ENCODE measurements at places on chromosomes 1 and 21.
A peak's percentile ranks its signal among the peaks of the same experiment; 100 is the strongest.

- peak; percentile 52 for DNase-seq
Observed at GRCh38 chr1:171794085-171794484, 12.6 kb downstream of the METTL13 start.

- DNase-seq = no peak
Observed at GRCh38 chr1:64047549-64047996, 155.8 kb upstream of the UBE2U start.

- no peak for DNase-seq
Observed at GRCh38 chr1:237171454-237172117, 129.6 kb downstream of the RYR2 start.

DNA sequence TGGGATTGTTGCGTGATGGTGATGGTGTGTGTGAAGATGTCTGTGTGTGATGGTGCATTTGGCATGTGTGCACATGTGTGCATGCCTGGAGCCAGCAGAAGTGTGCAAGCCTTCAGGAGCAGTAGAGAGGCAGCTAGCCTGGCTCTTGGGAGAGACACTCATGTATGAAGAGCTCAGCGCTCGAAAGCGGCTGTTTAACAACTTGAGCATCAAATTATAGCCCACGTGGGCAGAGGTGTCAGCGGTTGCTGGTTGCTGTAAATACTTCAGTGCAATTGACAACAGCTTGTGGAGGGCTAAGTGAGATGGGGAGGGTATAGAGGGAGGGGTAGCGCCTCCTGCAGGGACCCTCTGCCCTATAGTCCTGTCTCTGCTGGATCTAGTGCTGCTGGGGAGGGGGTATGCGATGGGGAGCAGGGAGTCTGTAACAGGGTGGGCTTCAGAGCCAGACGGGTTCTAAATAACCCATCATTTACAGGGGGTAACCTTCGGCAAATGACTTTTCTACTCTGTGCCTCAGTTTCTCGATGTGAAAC, 21.5 kb downstream of the FOXD2 start:
- no peak for DNase-seq

- DNase-seq = no peak
Observed at GRCh38 chr1:201970334-201971159, 11.9 kb upstream of the RNPEP start.

DNA sequence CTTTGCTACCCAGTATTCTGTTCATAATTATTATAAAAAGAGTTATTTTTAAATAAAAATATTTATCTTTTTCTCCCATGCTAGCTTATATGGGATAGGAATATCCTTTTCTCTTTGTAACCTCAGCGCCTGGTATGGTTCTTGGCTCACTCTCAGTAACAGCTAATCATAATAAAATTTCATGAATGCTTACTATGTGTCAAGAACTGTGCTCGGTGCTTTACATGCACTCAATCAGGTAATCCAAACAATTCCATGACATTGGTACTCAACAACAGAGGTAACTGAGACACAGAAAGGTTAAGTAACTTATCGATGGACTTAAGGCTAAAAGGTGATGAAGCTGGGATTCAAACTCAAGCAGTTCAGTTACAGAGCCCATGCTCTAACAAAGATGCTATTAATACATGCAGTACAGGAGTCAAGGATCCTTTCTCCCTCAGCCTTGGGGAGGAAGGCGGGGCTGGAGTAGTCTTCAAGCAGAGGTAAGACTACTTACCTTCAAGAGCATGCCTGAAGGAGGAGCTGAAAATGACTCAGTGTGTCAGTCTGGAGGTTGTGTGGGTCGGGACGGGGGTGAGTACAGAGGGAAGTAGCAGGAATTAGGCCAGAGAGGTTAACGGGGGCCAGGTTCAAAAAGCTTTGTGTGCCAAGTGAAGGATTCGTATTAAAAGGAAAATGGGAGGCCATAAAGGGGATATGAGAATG, 73.4 kb downstream of the PLPPR5 start:
- DNase-seq = no peak

- no peak for DNase-seq
Observed at GRCh38 chr1:227244339-227245118, 73.8 kb downstream of the CDC42BPA start.

GRCh38 chr1:212917134-212917485, 33.2 kb upstream of the VASH2 start:
- no peak for DNase-seq
